ENCODE measurements at places on chromosomes 11 and 22.

- peak; percentile 28 for DNase-seq
These were observed 27.1 kb downstream of the TSKU start for GRCh38 chr11:76810151-76810853.

- peak; percentile 45 for DNase-seq
These were observed 26.2 kb downstream of the OR10A6 start for GRCh38 chr11:7904917-7905316.

GRCh38 chr22:29701155-29701999 is 18.4 kb upstream of the CABP7 start:
- DNase-seq, result peak; percentile 9

DNA sequence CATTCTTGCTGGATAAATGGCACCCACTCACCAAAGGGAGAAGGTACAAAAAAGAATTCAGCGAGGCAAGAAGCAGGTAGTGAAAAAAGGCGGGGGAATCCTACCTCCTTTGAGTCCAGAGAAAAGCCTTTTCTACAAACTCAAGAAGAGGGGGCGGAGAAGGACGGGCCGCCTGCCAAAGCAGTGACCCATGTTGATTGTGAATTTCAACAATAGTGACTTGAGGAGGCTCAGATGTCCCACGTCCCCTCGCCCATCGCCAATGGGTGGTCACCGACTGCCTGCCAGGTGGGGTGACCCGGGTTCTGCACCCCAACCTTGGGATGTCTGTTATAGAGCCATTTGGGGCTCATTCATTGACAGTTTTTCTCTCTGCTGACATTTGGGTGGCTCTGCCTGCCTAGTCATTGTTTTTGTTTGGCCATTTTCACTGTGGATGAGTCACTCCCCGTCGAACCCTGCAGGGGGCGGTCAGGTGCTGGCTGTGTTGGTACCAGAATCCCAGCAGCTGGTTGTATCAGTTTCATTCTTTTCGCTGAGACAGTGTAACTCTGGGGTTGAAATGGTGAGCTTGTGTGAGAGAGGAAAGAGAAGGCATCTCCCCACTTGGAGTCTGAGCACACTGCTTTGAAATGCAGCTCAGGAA is 163.4 kb upstream of the NCAM1 start:
- DNase-seq, result peak; percentile 44

DNA sequence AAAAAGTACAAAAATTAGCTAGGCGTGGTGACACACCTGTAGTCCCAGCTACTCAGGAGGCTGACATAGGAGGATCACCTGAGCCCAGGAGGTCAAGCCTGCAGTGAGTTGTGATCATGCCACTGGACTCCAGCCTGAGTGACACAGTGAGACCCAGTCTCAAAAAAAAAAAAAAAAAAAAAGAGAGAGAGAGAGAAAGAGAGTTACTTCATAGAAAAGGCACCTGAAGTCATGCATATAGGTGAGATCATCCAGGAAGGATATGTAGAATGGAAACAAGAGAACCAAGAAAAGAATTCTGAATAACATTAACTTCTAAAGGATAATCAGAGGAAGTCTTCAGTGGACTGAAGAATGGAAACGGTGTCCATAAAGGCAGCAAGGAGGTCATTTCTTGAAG is 106.8 kb downstream of the STK33 start:
- DNase-seq, result no peak

DNA sequence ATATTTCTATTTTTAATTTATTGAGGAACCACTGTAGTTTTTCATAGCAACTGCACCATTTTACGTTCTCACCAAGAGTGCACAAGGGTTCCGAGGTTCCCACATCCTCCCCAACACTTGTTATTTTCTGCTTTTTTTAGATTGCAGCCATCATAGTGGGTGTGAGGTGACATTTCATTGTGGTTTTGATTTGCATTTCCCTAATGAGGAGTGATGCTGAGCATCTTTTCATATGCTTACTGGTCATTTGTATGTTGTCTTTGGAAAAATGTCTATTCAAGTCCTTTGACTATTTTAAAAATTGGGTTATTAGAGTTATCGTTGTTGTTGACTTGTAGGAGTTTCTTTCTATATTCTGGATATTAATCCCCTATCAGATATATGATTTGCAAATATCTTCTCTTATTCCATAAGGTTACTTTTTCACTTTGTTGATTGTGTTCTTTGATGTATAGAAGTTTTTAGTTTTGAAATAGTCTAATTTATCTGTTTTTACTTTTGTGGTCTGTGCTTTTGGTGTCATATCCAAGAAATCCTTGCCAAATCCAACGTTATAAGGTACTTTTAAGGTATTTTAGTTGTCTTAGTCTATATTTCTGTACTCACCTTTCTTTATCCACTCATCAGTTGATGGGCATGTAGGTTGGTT is 9.0 kb downstream of the NEAT1 start:
- peak; percentile 12 for DNase-seq

GRCh38 chr11:45280449-45280848 is 5.7 kb downstream of the SYT13 start:
- no peak for DNase-seq

DNA sequence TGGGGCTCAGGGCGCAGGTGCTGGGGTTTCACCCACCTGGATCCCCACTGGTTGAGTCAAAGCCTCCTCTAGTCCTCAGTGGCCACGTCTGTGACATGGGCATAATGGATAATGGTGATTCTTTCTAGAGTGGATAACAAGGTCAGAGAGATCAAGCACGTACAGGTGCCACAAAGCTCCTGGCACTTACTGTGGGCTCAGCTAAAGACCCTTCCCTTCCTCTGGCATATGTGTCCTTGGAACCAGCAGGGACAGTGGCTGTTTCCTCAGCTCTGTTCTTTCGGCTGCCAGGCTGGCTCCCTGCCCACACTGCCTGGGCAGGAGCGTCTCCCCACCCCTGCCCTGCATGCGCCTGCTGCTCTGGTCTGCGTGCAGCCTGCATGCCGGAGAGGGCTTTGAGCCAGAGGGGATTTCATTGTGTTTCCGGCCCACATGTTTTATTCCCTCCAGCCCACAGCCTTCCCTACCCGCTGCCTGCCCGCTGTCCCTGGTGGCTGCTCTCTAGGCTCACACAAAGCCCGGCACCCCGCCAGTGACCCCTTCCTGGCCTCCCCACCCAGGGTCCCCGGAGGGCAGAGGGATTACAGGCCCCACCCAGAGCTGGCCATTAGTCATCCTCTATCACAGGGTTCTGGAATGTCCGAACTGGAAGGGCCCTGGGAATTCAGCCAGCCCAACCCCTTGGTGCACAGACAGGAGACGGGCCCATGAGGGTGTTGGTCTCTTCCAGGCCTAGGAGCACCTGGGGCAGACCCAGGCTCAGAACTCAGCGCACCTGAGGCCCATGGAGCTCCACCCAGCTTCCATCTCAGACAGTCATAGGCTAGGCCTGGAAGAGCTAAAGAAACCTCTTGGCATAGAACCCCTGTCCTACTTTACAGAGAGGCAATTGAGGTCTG is 55.3 kb upstream of the GCAT start:
- peak; percentile 86 for DNase-seq

DNA sequence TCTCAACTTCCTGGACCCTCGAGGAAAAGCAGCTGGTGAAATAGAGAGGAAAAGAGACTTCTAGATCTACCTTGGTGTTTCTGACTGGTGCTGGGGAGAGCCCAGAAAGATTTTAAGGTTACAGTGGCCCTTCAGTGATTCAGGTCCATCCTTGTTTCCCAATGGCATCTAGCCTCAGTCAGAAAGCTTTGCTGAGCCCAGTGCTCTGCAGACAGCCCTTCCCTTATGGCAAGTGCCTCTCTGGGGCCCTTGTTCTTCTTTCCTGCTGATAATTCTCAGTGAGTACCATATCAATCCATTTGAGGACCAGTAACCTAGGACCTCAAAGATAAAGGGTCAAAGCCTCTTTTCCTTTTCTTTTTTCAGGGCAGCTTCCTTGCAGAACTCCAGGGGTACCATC is 25.1 kb upstream of the TMEM135 start:
- DNase-seq, result no peak

GRCh38 chr11:117179048-117179999 is 781 bp downstream of the SIDT2 start:
- DNase-seq, result peak; percentile 46

GRCh38 chr11:62875698-62876478 is 4.8 kb upstream of the SLC3A2 start:
- DNase-seq, result no peak

- DNase-seq, result no peak
These were observed 118.1 kb downstream of the ETS1 start for GRCh38 chr11:128469220-128469619.

GRCh38 chr22:41230401-41230785 is 10.3 kb downstream of the CHADL start:
- no peak for DNase-seq

- no peak for DNase-seq
These were observed 24.2 kb downstream of the MRTFA start for GRCh38 chr22:40612291-40612751.

DNA sequence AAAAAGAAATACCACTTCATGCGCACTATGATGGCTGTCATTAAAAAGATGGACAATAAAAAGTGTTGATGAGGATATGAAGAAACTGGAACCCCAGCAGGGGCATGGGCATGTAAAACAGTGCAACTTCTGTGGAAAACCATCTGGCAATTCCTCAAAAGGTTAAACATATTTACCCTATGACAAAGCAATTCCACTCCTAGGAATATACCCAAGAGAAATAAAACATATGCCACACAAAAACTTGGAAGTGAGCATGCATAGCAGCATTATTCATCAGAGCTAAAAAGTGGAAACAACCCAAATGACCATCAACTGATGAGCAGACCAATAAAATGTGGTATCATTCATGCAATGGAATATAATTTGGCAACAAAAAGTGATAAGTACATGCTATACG is 50.1 kb downstream of the LRRC32 start:
- peak; percentile 94 for DNase-seq

- no peak for DNase-seq
These were observed 8.4 kb downstream of the SLC29A2 start for GRCh38 chr11:66363187-66363601.

DNA sequence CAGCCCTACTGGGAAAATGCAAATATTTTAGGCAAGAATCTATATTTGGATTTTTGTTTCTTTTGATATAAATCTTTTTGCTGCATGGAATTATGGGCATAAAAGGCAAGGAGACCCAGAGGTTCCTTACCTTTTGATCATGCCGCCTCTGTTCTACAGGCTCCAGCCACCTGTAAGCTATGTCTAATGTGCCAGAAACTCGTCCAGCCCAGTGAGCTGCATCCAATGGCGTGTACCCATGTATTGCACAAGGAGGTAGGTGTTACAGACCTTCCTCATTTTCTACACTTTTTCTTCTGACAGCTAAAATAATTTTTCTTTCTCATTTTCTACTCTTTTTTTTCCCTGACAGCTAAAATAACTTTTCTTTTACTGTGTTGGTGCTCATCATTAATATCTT is 8.2 kb upstream of the BACE1-AS start:
- DNase-seq, result no peak

- DNase-seq, result no peak
These were observed 7.8 kb upstream of the LRRC32 start for GRCh38 chr11:76678321-76678720.

GRCh38 chr22:39327995-39328754 is 8.8 kb upstream of the RPL3 start:
- DNase-seq, result no peak

DNA sequence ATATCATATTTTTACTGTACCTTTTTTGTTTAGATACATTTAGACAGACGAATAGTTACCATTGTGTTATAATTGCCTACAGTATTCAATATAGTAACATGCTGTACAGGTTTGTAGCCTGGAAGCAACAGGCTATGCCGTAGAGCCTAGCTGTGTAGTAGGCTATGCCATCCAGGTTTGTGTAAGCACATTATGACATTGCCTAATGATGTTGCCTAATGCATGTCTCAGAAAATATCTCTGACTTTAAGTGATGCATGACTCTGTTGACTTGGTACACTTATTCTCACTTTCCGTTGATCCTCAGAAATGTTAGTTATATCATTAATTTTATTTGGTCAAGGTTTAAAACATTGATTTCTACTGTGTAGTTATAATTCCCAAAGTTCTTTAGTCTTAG is 39.9 kb downstream of the OR2AT4 start:
- DNase-seq, result no peak

GRCh38 chr11:47184711-47185304 is 1.4 kb downstream of the PACSIN3 start:
- no peak for DNase-seq

- DNase-seq, result peak; percentile 95
These were observed 281.7 kb downstream of the ST3GAL4 start for GRCh38 chr11:126636911-126637794.

- peak; percentile 57 for DNase-seq
These were observed 663.4 kb upstream of the TENM4 start for GRCh38 chr11:80104191-80104590.

DNA sequence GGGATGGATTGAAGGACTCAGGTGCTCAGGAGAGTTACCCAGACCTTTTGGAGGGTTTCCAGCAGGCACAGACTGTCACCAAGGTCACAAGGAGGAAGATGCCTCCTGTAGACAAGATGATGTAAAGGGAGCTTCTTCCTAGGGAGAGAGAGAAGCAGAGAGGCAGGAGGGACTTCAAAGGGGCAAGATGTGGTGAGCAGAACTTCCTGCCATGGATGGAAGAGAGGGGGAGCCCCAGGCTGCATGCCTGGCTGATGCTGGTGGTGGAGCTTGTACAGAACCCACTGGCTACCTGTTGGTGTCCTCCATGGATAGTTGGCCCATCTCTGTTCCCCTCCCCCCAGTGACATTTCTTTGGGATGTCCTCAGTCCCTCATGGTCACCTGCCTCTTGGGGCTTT is 4.2 kb downstream of the HEPN1 start:
- no peak for DNase-seq

DNA sequence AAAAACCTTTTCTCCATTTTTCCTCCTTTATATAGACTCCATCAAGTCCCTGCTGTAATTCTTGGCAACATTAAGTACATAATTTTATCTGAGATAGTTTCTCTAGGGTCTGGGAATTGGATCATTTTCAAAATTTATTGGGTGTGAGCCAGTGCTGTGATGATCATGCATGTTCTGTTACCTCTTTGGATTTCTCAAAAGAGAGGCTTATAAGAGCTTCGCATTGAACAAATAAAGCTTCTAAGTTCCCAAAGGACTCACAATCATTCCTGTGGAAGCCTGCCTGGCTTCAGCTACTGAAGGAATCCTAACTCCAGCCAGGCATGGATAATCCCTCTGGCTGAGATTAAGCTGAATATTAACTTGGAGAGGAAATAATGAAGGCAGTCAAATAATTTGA is 208.5 kb downstream of the RAB38 start:
- peak; percentile 21 for DNase-seq

GRCh38 chr11:128552783-128553661 is 34.3 kb downstream of the ETS1 start:
- peak; percentile 56 for DNase-seq

- DNase-seq, result no peak
These were observed 19.4 kb downstream of the PIWIL4 start for GRCh38 chr11:94586546-94586945.
